Stimulated activated CD4-positive, alpha-beta T cell treated with anti-CD3 and anti-CD28 coated beads, Interleukin-15, amount 100 ng/mL, for 48 hours (primary cell): ENCODE measurements at places on chromosomes 12 and 14.

GRCh38 chr14:22939684-22940083 lies 10.5 kb upstream of the PRMT5 start:
- no peak for DNase-seq

DNA sequence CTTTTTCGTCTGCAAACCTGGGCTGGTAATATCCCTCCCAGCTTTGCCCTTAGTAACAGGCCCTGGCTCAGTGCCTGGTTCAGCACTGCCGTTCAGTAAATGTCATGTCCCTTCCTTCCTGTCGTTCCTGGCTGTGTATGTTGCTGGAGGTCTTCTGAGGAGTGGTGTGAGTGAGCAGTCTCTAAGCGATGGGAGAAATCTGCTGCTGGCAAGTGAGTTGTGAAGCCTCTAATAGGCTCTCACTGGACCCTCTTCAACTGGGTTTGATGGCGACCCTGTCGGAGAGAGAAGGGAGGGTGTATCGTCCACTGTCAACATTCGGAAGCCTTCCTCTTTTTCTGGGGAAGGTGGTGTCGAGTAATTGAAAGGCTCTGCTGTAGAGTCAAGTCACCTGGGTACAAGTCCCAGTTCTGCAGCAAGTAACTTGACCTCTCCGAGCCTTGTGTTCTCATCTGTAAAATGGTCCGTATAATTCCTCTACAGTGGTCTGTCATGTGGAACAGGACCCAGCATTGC lies 62.8 kb downstream of the HRK start:
- DNase-seq: no peak

DNA sequence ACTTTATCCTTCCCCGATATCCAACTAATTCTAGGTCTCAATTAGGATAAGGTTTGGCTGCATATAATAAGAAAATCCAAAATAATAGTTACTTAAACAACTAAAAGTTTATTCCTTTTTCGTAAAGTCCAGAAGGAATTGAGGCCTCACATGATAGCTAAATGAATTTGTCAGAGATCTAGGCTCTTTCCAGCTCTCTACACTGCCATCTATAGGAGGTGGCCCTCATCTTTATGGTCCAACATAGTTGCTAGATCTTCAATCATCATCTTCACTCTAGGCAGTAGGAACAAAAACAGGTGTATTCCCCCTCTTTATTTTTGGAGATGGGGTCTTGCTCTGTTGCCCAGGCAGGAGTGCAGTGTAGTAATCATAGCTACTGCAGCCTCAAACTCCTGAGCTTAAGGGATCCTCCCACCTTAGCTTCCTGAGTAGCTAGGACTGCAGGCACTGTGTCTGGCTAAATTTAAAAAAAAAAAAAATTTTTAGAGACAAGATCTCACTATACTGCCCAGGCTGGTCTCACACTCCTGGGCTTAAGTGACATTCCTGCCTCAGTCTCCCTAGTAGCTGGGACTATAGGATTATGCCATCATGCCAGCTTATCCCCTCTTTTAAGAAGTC lies 46.5 kb upstream of the SAV1 start:
- DNase-seq: no peak

GRCh38 chr12:20410734-20411133 lies 42.4 kb downstream of the PDE3A start:
- DNase-seq: no peak

DNA sequence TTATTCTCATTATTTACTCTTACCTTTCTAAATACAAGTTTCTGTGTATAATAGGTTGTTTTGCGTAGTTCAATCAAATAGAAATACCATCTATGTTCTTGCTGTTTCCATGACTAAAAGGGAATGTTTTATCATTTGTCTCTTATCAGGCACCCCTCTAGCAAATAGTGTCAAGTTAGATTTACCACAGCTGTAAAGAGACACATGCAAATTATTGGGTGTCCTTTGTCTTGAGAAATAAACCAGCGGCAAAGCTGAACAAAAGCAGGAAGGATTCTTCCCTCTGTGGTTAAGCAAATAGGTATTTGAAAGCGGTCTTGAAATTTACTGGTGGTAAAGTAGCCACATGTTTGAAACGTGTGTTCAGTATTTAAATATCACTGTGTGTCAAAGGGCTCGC lies 405.9 kb downstream of the TMTC2 start:
- DNase-seq: no peak

DNA sequence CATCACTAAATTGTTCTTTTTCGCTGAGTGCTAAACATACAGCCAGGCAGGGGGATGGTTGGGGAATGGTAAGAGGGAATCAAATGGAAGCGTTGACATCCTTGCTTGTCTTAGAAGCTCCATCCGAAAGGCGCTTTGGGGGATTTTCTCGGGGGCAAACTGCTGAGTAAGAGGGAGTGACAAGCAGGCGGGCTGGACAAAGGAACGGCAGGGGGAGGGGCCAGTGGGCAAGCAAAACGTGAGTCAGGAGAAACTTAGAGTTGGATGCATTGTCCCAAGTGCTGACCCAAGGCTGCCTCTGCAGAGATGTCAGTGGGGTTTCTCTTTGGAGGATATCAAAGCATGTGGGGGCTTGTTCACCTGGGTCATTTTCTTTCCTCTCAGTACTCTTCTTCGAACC lies 480.5 kb downstream of the VRK1 start:
- DNase-seq: no peak

- no peak for DNase-seq
Observed at GRCh38 chr12:57401165-57401564, 29.7 kb downstream of the R3HDM2 start.

GRCh38 chr14:93057586-93058280 lies 58.0 kb downstream of the ITPK1 start:
- no peak for DNase-seq

DNA sequence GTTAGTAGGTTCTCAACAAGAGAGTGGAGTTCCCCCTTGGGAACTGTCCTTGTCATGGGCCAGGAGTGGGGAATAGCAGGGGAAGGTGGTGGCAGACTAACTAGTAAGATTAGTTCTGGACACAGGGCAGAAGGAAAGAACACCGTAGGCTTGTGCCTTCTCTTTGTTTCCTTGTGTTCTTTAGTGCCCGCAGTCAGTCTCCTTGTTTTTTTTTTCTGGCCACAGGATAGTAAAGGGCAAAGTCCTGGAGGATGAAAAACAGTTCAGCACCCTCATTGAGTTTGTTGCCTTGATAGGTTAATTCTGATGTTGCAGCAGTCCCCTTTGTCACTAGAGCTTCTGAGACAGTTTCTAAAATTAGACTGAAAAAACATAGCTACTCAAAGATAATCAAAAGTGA lies 8.4 kb downstream of the PEX5 start:
- no peak for DNase-seq

DNA sequence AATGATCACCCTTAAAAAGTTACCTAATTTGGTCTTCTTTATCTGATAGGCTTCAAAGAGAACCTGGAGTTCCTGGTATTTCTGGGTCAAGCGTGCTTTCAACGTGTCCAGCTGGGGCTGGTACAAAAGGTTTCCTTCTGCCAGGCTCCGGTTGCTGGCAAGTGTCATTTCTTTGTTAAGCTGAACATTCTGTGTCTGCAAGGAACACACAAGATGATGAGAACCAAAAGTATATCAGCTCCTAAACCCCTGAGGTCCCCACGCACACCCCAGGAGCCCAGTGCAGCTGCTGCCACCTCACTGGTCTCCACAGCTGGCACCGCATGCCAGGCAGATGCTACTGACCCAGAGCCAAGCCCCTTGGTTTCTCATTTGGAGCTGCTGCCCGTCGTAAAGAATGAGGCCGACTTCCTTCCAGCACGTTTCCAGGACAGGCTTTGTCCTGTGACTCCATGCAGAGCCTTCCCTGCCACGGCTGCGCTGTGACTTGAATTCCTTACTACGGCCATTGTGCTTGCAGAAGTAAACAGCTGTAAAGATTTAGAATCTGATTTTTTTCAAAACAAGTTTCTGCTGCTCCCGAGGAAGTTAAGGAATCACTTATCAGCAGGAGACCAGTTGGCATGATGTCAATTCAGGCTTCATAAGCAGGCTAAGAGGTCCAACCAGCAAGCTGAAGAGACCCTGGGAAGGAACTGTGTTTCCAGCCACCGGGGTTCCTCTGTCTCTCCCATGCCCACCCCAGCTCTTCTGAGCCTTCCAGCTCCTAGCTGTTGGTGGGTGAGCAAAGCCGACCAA lies 24.9 kb downstream of the VPS37B start:
- DNase-seq: no peak

DNA sequence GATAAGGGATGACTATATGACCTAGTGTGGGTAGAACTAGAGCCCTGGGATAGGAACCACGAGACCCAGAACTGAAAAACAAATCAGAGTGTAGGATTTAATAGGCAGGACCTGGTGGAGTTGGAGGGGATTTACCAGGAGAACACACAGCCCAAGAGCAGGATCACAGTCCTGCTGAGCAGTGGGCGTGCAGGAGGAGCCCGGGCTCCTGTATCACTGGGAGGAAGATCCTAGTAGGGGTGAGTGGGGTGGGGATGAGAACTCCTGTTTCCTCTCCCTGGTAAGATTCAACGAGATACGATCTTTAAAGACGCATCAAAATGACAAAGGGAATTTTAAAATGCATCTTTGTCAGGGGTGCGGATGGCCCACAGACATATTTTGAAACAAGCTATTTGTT lies 220.1 kb downstream of the GALC start:
- no peak for DNase-seq

DNA sequence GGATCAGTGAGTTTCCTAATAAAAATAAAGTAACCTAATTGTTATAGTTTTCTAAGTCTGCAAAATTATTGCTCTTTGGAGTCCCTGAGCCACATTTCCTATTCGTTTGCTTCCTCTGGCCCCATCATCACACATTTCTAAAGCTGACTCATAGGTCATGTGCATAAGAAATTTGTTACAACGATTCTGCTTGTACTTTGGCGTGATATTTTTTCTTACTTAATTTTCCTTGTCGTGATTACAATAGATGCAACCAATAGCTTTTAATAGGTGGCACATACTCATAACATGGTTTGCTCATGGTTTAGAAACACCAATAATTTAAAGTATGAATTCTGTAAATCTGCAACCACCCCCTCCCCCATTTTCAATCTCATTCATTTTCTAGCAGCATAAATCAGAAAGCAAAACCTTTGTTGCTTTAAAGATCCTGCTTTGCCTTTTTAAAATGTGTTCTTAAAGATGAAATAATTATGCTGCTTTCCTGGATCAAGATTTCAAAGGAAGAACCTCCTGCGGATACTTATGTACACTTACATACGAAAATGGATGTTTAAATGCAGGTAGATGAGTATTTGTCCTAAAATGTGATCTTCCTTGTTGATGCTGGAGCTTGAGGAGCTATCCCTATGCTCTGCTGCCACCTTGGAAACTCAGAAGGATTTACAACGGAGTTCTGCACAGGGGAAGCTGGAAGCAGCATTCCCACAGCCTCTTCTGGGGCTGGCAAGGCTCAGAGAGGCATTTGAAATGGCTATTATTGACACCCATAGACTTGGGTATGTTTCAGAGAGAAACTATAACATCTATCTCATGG lies 1.7 kb upstream of the FLRT2 start:
- DNase-seq: no peak

- DNase-seq: no peak
Observed at GRCh38 chr12:3038926-3039510, 38.2 kb upstream of the TSPAN9 start.

DNA sequence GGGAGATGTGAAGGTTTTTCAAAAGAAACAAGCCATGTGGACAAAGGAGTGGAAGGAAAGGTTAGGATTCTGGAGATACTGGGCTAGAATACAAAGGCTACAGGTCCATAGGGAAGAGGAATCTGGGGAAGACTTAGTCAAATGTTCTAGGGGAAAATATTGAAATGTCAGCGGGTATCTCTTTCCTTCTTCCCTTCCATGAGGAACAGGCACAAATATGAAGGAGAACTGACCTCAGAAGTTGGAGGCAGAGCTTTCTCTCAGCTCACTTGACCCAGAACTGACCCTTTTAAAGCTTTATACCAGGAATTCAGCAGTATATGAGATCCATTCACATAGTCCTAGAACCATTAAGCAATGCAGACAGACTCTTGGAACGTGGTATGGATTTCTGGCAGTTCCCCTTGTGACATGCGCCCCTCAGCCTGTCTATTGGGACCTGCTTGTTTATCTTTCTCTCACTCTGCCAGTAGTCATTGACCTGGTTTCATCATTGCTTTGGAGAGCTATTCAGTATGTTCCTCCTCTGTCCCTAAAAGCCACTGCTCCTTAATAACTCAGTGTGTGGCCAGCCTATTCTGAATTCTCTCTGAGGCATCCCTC lies 43.0 kb upstream of the GSG1 start:
- DNase-seq: no peak

- peak; percentile 1 for DNase-seq
Observed at GRCh38 chr14:34628681-34629135, 1.2 kb downstream of the SNX6 start.

DNA sequence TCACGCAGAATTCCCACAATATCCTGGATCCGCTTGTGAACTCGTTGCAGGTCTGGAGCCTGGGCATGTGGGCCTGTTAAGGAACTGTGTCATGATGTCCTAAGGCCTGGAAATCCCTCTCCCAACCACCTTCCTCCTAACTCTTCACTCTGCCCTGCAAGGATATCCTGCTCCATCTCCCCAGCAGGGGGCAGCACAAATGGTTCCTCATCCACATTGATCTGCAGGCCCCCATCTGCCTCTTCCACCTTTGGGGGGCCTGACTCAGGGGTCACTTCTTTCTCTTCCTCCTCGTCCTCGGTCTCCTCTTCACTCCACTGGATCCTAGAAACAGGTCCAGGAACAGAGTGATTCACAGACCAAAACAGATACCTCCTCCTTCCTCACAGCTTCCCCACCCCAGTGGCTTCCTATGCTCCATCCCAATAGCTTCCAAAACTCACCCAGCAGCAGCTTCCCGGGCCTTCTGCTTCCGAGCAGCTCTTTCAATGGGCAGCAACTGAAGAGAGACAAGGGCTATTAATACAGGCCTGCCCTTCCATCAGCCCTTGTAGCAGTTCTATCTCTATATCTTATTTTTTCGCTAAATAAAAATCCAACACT lies 4.5 kb downstream of the NOP2 start:
- peak; percentile 40 for DNase-seq

DNA sequence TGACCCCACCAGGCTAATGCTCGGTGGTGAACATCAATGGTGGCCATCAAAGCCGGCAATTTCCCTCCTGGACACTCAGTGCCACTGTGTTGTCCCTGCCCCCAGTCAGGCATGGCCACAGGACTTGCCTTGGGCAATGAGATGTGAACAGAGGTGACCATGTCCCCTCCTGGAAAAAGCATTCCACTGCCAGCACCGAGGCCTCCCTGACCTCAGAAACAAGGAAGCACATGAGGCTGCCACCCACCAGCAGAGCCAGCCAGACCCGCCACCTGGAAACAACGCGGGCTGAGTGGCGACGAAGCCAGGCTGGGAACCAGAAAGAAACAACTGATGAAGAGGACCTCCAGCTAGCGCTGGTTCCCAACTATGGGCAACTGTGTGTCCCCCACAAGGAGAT lies 31.8 kb downstream of the ITPK1 start:
- no peak for DNase-seq
